CD4-positive, alpha-beta T cell treated with Interleukin-2 at 100 ng/mL for 4 hours (primary cell): ENCODE measurements at places on chromosomes 4 and X.

DNA sequence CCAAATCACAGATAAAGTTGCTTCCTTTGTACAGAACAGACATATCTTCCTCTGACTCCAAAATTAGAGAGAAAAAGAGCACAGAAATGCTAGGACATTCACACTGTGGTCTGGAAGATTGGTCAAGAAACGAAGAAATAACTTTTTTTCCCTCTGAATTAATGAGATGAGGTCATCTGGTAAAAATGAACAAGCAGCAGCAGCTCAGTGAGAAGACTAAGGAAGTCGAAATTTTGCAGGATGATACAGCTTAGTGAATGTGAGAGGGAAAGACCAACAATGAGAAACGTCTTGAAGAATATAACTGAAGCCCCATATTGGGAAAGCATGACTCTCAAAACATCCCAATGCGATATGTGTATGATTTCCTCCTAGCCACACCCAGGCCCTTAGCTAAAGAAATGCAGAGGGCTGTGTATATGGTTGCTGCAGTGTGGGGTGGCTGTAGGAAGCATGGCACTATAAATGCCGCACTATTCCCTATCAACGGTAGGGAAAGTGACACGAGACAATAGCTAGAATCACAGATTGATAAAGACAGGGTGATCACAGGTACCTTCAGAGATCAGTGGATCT is 208.6 kb downstream of the VEGFC start:
- DNase-seq = no peak

GRCh38 chr4:26424838-26425237 is 65.4 kb downstream of the CCKAR start:
- no peak for DNase-seq

GRCh38 chrX:91108761-91109160 is 325.9 kb upstream of the PABPC5 start:
- no peak for DNase-seq

DNA sequence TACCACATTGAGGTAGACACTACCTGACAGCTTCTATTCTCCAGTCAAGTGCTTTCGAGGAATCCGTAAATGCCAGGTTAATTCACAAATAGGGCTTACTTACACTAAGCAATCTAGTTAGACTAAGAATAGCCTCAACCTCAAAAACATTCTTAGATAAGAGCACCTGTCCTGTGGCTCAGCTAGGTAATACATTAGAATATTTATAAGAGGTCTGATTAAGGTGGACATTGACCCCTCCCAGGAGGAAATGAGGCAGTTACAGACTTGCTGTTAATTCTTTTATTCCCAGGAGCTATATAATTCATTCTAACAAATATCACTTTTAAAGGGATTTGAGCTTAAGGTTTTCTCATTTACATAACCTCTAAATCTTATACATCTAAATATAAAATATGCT is 758.1 kb downstream of the GRID2 start:
- DNase-seq = no peak

DNA sequence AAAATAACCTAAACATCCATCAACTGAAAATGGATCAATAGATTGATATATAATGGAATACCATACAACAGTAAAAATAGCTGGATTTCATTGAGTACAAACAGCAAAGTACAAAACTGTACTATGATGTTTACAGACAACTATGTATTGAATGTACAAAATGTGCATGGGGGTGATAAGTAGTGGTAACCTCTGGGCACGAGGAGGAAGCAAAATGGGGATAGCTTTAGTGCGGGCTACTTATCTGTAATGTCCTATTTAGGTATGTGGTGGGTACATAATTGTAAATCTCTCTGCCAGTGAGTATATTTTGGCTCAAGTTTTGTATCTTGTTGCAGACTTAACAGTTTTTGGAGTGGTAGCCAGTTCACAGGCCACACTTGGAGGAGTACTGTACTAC is 123.6 kb downstream of the STAG2 start:
- no peak for DNase-seq

GRCh38 chr4:20625426-20625825 is 74.8 kb upstream of the PACRGL start:
- DNase-seq = no peak

DNA sequence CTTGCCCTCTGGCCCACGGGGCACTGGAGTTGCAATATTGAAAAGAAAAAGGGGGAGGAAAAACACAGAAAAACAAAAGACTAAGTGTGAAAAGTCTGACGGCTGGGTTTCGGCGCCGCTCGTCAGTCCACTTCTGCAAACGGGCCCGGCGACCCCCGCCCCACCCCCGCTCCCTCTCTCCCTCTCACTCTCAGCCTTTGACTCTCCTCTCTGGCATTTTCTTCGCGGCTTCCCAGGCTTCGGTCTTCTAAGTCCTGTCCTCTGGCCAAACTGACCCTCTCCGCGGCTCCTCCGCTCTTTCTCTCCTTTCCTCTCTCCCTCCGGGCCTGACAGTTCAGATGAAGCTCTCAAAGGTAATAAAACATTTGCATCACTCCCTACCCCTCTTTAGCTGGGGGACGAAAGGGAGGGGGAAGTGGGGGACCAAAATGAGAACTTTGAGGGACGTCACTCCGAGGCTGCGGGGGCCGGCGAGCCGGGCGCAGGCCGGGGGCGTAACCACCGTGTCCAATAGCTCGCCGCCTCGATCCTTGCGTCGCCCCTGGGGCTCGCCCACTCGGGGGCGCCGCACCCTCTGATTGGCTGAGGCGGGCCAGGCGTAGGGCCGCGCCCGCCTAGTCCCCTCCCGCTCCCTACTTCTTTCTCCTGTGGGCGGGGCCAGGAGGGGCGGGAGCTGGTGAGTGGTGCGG is at the start of gene NKX6-1:
NKX6-1 (minus strand) TSS at position 358 of the 689 bp plus-strand sequence. CDS start 1,064 bp downstream, outside the sequence.
- DNase-seq = no peak

DNA sequence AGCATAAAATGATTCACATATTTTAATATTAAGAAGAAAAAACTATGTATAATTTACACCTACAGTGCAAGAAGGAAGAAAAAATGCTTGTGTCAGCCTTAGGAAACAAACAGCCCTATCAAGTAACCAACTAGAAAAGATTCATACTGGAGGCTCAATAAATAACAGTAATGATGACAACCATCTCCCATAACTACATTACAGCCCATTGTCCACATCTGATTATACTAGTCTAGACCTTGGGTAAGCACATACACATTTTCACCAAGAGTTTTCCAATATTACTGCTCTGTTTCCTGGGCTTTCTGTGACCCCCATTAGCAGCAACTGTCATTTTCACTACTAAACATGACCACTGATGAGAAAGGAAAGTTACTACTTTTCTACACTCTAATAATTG is 169.7 kb downstream of the MAB21L2 start:
- no peak for DNase-seq
